ENCODE measurements at places on chromosomes 5 and 9. TPM values are rescaled to one million over a fixed set of nuclear protein-coding genes. Genes with fewer than 3 reads are reported as not detected.

DNA sequence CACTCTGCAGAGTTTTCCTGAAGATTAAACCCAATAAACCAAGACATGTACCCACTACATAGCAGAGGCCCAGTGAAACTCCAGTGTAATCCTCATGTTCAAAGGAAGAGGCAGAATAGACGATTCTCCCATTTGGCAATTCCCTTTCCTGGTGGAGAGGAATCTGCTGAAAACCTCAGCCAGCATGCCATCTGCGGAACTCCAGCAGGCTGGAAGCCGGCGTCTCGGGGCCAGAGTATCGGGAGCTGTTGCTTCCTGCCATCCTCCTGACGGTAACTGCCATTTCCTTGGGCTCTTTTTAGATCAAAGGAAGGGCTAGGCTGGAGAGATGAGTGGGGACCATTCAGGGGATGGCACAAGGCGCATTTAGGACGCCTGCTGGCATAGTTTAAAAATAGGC is 20.5 kb downstream of the NEURL1B start:
- DNase-seq = no peak

Gene KLF4
- 398 TPM for total RNA-seq

Gene C5orf15
- total RNA-seq = 31.9 TPM

Gene GABRB2
- total RNA-seq = 4.2 TPM
